ENCODE measurements at places on chromosomes 6 and 20.

DNA sequence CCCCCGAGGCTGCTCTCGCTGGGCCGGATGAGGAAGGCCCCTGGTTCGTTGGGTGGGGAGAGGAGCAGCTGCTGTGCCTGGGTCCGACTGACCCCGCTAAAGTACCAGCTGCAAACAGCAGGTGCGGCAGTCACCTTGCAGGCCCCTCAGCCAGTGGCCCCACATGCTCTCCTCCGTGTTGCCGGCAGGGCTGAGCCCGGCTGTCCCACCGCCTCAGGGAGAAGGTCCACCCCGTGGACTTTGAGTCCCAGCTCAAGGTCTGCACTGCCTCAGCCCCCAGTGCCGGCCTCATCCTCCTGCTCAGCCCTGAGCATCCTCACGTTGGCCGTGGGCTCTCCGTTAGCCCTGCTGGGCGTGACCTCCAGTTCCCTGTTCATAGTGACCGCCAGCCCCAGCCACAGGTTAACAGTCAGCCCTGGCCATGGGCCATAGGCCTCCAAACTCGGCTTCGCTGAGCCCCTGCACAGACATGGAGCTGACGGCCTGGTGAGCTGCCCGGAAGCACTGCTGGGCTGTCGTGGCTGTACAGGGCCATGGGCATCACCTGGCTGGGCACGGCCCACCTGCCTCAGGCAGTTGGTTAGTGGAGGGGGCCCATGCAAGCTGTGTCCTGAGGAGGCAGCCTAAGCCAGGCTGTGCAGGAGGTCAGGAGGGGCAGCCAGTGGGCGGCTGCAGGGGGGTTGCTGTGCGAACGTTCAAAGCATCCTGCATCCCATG lies 3.1 kb downstream of the SRMS start:
- no peak for DNase-seq

GRCh38 chr20:25487306-25487705 lies 79.8 kb downstream of the GINS1 start:
- DNase-seq: no peak

DNA sequence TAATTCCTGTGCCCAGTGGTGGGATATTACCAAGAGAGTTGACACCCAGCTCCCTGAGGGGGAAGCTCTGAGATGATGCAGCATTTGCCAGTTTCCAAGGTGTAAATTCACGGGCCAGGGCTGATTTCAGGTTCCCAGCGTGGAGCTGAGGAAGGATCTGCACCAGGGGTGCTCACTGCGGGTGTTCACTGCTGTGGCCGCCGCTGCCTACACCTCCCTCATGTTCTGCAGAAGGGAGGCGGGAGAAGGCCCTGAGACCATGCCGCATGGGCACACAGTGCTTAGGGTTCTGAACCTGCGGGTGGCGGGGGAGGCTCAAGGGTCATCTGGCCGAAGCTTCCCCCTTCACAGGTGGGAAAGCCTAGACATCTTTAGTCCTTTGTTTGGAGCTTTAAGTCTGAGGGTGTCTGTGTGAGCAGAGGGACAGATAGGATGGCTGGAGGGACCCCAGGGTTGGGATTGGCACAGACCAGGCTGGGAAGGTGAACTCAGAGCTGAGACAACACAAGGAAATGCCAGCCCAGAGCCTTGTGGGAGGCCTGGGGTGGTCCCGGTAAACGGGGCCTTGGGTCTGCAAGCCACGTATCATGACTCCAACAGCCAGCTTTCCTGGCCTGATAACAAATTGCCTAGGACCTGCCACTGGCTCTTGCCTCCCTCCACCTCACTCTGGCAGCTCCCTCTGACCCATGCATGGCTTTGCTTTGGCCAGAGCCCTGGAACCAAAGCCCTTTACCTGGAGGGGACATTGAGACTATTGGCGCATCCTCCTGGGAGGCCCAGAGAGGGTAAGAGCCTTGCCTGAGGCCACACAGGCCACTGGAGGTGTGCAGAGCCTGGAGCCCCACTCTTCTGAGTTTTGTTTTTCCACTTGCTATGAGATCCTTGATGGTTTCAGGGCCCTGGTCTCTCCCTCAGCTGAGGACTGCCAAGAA lies 40.4 kb downstream of the SYNJ2 start:
- no peak for DNase-seq

- peak; percentile 31 for DNase-seq
These were observed 97.2 kb downstream of the KIF16B start for GRCh38 chr20:16476032-16476431.

DNA sequence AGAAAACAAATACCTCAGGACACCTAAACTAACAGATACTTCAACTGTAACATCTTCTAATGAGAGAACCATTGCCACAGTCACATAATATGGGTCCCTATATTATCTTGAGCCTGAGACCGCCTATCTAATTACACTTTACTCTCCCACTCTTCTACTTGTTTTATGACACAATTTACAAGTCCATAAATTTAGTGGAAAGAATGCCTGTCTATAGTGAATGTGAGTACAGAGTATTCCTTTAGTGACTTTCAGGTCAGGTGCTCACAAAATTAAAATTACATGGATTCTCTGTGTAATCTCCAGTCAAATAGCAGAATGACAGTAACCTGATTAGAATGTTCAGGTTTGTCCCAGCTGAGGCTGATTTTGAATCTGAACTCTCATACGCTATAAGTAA lies 624.1 kb downstream of the PKHD1 start:
- DNase-seq: no peak

DNA sequence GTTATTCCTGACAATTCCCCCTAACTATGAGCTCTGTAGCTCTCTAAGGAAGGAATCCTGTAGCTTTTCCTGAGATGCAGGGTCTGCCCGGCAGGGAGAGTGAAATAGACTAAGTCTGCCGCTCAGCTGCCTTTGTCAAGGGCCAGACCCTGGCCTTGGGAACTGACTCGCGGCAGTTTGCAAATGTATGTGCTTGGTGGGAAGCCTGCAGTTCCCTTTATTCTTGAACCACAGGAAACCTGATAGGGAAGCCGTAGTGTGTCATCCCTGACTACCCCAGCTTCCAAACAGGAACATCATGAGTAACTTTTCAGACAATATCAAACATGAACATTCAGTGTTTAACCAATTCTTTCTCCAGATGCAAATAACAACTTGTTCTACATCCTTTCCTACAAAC lies 78.7 kb upstream of the IFNGR1 start:
- peak; percentile 16 for DNase-seq

GRCh38 chr20:4046926-4047325 lies 31.6 kb upstream of the RNF24 start:
- DNase-seq: no peak

DNA sequence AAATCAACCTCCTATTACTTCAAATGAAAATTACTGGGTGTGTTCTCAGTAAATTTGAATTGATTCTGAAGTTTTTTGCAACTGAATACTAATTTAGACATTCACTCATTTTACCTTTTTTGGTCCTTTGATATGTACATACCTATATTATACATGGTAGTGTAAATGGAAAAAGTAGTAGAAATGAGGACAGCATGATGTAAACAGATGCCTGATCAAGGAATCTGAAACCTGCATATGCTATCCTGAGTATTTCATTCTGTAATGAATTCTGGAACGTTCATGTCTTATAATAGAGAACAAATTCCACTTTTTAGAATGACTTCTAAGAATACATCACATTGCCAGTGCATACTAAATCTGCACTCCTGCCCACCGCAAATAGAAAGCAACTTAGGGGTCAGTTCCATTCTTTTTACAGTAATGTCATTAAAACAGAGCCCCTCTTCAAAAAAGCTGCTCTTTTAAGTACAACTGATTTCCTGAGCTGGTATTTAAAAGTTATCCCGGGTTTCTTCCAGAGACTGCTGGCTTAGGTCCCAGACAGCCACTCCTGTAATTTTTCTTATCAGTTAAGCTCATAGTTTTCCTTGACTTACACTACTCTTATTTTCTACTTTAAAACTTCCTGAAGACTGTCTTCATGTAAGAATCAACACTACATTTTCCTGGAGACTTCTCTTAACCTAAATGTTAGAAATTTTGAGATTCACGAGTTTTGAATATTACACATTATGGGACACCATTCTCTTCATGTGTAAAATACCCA lies 48.4 kb downstream of the MAP3K7 start:
- no peak for DNase-seq

- no peak for DNase-seq
These were observed 58.7 kb downstream of the UTRN start for GRCh38 chr6:144343701-144344428.

- no peak for DNase-seq
These were observed 20.5 kb upstream of the DEFB115 start for GRCh38 chr20:31236953-31237352.

GRCh38 chr6:111171577-111172400 lies 84.5 kb downstream of the SLC16A10 start:
- no peak for DNase-seq

DNA sequence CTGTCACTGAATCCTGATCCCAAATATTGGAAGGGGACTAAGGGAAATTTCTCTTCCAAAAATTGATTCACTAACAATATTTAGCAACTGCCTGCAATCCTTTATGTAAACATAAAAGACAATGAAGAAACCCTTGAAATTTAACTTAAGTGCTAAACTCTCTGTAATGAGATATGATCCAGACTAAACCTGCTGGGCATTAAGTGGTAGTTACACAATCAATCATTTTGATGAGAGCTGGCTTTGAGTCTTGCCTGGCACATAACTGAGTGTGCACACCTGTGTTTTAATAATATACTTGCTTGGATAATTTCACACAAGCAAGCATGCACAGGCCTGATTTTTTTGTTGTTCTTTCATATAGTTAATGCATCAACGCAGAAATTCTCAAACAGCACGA lies 9.8 kb upstream of the ZFP64 start:
- DNase-seq: peak; percentile 75
